ENCODE measurements at places on chromosomes 16 and 17.

GRCh38 chr16:75097941-75098901 is 18.4 kb downstream of the LDHD start:
- DNase-seq: peak; percentile 17

- no peak for DNase-seq
Observed at GRCh38 chr17:41617698-41618097, 5.1 kb upstream of the KRT16 start.

DNA sequence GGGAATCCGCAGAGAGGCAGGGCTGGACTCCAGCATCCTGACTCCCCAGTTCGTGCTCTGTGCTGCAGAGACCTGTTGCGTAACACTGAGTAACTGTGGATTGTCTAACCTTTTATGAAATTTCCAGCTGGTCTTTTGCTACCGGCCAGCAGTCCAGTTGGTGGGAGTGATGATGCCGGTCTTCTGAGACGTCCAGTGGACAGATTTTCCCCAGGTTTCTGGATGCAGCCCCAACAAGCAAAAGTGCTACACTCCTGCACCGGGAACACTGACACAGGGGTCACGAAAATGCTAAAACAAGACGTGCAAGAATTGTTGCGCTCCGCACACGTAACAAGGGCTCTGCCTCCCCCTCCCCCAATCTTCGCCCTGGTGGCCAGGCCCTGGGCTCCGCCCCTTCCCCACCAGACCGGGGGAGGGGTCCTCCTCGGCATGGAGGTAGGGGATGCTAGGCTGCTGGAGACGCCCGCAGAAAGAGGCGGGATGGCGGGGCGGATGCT is 701 bp upstream of the MRC2 start:
- no peak for DNase-seq

GRCh38 chr16:21190599-21190998 is 20.8 kb downstream of the ZP2 start:
- DNase-seq: no peak

DNA sequence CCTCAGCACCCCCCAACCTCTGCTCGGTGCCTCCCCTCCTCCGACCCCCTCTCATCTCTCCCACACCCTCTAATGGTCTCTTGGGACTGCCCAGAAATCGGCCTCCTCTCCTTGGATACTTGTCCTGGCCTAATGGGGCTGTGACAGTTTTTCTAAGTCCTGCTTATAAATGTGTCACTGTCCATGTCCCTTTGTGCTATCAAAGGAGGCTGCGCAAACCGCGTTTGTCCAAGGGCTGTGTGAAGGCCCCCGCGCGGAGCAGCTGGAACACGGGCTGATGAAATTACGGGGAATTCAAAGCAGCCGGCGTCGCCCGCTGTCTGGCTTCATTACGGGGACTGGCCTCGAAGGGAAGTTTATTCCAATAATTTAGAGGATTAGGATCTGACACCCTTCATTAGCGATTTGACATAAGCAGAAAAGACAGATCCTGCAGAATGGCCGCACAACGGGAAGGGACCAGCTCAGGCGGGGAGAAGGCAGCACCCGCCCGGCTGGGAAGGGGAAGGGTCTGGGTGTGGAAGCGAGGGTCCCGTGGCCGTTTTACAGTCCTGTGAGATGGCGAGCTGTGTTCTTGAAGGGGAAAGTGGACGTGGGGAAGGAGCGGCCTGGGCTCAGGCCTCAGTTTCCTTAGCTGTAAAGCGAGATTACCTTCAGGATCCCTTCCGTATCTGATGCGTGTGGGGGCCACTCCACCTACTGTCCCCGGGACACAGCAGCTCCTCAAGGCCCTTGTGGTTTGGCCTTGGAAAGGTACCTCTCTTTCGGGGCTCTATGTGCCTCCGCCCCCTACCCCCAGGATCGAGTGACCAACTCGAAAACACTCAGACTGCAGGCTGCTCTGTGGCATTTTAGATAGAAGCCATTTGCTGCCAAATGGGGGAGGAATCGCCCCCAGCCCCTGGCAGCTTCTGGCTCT is 1.6 kb upstream of the WFIKKN2 start:
- no peak for DNase-seq

DNA sequence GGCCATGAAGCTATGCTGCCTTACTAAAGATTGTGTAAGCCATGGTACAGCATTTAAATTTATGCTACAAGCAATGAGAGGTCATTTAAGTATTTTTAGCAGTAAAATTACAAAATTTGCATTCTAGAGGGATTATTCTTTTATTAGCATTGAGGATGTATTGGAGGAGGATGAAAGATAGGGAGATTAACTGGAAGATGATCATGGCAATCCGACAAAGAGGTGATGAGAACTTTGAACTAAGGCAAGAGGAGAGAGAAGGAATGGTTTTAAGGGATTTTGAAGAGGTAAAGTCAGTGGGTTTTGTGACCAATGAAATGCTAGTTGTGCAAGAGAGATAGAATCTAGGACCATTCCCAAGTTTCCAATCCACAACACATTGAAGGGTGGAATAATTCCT is 129.9 kb downstream of the SNX11 start:
- no peak for DNase-seq

GRCh38 chr16:2715519-2715918 is 4.5 kb downstream of the PRSS27 start:
- DNase-seq: peak; percentile 81

GRCh38 chr16:87297918-87298631 is 19.1 kb downstream of the C16orf95 start:
- DNase-seq: no peak

GRCh38 chr16:60727851-60728250 is 1308.4 kb downstream of the CDH8 start:
- no peak for DNase-seq

- no peak for DNase-seq
Observed at GRCh38 chr16:27390151-27390550, 11.8 kb upstream of the IL21R start.

- DNase-seq: no peak
Observed at GRCh38 chr17:18955009-18955408, 3.0 kb downstream of the SLC5A10 start.

GRCh38 chr16:24150282-24150681 is 105.9 kb upstream of the CACNG3 start:
- no peak for DNase-seq

GRCh38 chr17:72462407-72462806 is 341.6 kb downstream of the SOX9 start:
- DNase-seq: no peak

- no peak for DNase-seq
Observed at GRCh38 chr17:29190592-29191207, 10.5 kb upstream of the MYO18A start.

GRCh38 chr17:66677201-66677981 is 157.5 kb upstream of the CACNG5 start:
- no peak for DNase-seq

DNA sequence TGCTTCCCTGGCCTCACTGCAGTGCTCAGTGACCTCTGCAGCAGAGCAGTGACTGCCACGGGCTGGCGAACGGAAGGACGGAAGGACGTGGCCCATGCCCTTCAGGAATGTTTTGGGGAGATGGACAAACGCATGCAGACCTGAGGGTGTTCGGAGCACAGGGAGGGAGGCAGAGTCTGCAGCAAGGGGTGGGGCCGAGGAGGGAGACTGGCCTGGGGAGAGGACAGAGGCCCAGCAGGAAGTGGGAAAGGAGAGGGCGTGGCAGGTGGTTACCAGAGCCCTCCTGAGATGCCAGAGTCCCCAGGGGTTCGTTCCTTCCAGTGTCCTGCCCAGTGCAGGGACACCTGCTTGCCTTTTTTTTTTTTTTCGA is 21.9 kb downstream of the ADORA2B start:
- DNase-seq: no peak

DNA sequence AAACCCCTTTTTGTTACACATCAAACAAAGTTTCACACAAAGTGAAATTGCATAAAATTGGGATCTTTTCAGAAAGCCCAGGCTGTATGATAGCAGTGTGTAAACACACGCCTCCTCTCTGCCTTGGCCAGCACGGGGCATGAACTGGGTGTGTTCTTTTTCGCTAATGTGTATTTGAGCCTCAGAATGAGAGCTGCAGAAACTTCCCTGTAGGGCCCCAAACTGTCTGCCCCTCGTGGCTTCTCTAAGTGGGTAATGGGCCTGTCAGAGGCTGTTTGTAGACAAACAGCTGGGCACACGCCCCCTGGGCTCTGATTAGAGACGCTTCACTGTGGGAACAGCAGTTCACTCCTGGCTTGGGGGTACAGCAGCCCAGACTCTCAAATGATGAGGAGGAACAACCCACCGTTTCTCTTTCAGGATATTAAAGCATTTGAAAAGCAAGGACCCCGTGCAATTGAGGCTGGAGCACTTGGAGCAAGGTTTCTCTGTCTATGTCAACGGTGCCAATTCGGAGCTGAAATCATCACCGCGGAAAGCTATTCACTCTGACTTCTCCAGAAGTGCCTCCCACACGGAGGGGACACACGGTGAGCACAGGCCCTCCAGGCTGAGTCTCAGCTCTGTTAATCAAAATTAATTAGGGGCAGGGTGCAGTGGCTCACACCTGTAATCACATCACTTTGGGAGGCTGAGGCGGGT is 78.4 kb downstream of the KATNIP start:
- no peak for DNase-seq

- DNase-seq: no peak
Observed at GRCh38 chr17:59848778-59849177, 44.0 kb downstream of the TUBD1 start.

DNA sequence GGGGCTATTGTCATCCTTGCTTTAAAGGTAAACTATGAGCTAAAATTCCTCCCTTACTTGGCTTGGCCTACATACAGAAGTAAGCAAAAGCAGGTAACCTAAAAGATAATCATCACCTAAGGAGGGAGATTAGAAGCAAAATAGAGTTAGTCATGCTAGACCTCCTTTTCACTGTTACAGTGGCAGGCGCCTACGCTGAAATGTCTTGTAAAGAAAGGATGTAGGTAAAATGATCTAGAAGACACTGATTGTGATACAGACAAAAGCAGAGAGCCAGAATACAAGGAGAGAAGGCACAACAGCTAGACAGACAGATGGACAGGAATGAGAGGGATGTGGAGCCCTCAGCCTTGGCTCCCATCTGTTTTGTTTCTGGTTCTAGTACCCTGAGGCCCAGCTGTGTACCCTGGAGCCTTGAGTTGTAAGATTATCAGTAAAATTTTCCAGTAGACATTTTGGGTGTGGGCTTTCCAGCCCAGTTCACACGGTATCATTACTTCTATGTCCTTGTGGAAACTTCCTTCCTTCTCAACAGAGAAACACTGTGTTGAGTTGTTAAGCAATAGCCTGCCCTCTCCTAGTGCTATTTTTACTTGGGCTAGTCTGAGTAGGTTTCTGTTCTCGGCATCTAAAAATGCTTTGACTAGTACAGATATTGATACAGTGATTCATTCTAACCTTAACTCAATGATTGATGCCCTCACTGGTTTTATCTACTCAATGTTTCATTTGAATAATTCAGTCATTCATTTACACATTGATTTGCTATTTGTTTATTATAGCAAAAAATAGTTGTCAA is 7.7 kb upstream of the C16orf78 start:
- DNase-seq: no peak

- DNase-seq: no peak
Observed at GRCh38 chr16:70410734-70411133, 28.2 kb downstream of the ST3GAL2 start.

GRCh38 chr17:83104577-83105505 is 25.4 kb downstream of the METRNL start:
- DNase-seq: no peak

DNA sequence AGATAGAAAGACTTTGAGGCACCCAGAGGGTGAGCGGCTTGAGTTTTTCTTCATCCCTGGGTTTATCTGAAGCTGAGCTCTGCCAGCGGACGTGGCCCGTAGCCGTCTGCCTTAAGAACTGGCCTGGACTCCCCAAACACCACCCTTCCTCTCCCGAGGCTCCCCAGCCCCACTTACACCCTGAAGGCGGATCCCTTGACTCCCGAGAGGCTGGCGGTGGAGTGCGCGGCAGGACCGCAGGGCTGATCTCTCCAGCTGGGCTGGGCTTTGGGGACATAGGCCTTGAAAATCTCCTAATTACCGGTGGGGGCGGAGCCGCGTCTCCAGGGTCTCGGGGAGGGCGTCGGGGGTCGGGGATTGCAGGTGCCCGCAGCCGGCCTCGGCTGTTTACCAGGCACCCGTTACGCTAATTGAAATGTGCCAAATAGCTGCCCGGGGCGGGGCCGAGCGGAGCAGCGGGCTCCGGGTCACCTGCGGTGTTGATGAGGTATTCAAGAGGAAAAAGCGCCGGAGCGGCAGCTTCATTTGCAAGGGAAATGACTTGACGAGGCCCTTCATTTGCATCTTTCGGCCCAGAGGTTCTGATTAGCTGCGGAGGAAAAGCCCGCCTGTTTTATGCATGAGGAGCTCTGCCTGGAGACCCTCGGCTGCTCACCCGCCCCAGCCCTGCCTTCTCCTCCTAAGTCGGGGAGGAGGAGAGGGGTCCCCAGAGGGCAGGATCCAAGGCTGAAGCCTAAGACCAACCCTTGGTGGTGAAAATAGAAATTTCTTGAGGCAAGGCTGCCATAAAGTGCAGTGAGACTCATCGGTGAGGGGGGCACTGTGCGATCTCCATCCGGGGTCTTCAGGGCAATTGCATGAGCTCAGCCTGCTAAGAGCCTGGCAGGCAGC is 100.7 kb downstream of the MGAT5B start:
- peak; percentile 23 for DNase-seq

GRCh38 chr16:67516296-67517154 is 12.1 kb upstream of the RIPOR1 start:
- DNase-seq: no peak

DNA sequence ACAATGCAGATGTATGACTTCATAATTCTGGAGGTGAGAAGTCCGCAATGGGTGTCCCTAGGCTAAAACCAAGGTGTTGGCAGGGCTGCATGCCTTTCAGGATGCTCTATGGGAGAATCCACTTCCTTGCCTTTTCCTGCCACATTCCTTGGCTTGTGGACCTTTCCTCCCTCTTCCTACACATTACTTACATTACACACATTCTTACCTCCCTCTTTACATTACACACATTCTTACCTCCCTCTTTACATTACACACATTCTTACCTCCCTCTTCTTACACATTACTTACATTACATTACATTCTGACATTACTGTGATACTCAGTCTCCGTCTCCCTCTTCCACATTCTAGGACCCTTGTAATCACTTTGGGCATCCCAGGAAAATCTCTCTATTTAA is 14.2 kb upstream of the CDH5 start:
- DNase-seq: no peak

GRCh38 chr17:8409966-8410882 is 12.6 kb upstream of the RNF222 start:
- peak; percentile 63 for DNase-seq

GRCh38 chr17:63993368-63993985 is 4.7 kb upstream of the PRR29 start:
- no peak for DNase-seq

- DNase-seq: no peak
Observed at GRCh38 chr16:79003026-79003609, 597.4 kb downstream of the MAF start.

Measured in stimulated activated naive CD4-positive, alpha-beta T cell (primary cell).